Motor neuron (in vitro differentiated cells): ENCODE measurements at places on chromosomes 7 and 10. TPM values are rescaled to one million over a fixed set of nuclear protein-coding genes. Genes with fewer than 3 reads are reported as not detected.

GRCh38 chr10:121104476-121105111 is 253.4 kb downstream of the WDR11 start:
- no peak for ATAC-seq

ATOH7 gene
- total RNA-seq, result 0.14 and 0.30 TPM in 2 replicates

- ATAC-seq, result no peak
Measured at GRCh38 chr10:132788831-132789219, 2.9 kb upstream of the NKX6-2 start.

ZNF467 gene
- 4.6 and 5.2 TPM in 2 replicates for total RNA-seq

- ATAC-seq, result no peak
Measured at GRCh38 chr10:119003572-119004289, 25.8 kb upstream of the NANOS1 start.

ADRB1 gene
- 0.10 TPM in 1 of 2 replicates, not detected in the other for total RNA-seq

DNA sequence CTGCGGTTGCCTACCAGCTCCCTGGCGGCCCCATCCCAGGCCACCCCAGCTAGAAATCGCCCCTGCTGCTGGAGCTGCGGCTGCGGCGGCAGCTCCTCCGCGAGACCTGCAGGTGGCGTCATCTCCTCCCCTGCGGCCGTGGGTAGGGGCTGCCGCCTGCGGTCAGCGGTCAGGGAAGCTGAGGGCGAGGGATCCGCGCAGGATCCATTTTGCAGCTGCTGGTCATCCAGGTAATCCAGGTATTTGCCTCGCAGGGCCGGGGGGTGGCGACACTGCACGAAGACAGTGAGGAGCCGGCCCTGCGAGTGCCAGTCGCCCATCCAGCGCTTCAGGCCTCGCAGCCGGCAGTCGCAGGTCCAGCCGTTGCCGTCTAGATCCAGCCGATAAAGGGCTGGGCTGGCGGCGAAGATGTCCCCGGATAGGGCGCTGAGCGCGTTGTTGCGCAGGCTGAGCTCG is 1.5 kb downstream of the TRIL start:
- peak; percentile 61 for ATAC-seq

PNLIPRP3 gene
- total RNA-seq, result not detected in 2 replicates

DNA sequence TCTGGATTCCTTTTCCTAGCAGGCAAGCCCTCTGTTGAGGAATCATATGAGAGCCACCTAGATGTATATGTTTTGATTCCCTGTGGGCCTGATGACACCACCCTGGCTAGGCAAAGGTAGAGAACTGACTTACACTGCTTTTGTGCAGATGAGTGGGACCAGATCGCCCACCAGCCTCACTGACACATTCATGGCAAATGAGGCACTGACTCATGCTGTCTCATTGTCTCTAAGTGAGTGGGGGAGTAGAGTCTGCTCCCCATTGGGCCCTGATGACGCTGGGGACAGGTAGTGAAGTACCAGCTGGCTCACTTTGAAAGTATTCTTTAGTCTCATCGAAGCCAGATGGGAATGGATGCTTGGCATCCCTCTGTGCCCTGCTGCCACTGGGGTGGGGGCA is 326.3 kb downstream of the ABCA13 start:
- no peak for ATAC-seq

DNA sequence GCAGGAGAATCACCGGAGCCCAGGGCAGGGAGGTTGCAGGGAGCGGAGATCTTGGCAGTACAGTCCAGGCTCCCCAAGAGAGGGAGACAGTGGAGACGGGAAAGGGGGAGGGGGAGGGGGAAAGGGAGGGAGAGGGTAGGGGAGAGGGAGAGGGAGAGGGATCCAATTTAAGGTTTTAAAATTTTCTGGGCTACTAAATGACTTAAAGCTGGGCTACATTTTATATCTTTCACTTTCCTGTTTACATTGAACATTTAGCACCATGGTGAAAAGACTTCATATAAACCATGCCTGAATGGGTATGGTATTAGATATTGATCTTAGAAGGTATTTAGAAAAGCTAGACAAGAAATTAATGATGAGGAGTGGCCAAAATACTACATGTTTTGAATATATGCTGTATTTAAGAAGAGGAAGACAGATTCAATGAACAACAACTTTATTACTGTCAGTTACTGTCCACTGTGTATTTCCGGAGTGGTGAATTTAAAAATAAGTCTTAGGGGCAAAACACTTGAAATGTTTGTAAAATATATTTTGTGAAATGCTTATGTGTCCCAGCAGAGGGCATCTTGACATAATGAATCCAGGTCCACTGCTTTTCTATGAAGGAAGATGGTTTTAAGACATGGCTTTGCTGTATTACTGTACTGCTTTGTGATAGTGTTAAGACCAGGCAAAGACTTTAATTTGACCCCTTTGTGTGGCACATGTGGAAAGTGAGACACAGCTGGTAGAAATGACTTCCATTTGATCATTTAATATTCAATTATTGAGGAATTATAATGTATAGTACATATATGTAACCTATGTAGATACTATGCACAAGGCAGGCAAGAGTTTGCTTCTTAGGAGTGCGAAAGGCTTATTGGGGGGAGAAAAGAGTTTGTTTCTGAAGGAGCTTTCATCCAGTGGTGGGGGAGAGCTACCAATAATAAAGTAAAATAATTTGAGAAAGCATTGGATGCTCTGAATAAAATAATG is 52.8 kb downstream of the NRF1 start:
- ATAC-seq, result peak; percentile 66

PPP1R3C gene
- total RNA-seq, result 6.6 and 8.2 TPM in 2 replicates

DNA sequence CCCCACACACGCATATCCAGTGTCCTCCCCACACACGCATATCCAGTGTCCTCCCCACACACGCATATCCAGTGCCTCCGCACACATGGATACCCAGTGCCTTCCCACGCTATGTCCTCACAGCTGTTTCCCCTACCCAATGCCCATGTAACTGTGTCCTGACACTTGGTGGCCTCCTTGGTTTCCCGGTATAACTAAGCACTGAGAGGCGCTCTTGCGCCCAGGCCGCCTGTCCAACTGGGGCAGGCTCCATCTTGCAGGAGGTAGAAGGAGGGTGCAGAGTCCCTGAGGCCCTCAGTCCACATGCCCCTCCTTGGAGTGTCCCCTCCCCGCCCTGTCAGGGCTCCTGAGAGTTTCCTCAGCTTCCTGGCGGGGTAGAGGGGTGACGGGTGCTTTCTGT is 535.6 kb downstream of the DNAJB6 start:
- ATAC-seq, result no peak

GRCh38 chr10:91208642-91209041 is 11.8 kb upstream of the PCGF5 start:
- ATAC-seq, result no peak

DNA sequence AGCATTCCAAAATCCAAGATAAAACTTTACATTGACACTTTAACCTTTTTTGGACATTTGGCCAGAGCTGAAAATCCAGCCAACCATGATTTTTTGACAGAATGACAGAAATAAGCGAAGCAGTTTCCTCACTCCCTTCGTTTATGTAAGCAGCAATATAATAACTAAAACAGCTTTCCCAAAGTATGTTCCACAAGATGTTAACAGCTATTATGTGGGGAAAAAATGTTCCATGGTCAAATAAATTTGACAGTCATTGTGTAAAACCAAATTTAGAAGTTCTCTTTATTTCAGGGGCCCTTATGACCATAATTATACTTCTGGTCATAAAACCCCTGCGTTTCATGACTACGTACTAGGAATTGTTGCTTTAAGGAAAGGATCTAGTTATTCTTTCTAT is 416.5 kb downstream of the MAGI2 start:
- no peak for ATAC-seq

GRCh38 chr7:140684066-140684950 is 11.6 kb downstream of the ADCK2 start:
- ATAC-seq, result no peak

DNA sequence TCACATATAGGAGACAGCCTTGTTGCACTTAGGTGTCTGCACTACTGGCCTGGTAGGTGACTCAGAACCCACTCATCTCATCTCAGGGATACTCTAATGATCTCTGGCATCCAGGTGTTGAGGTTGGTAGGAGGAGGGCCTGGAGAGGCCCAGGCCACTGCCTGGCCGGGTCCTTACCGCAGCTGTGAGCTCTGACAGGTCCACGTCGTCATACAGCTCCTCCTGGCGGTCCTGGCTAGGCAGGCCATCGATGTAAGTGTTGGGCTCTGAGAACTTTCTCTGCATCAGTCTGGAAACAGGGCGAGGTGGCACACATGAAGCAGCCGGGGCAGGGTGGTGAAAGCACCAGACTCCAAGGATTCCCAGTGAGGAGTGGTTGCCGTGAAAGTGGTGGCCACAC is 62.1 kb downstream of the VWA2 start:
- ATAC-seq, result no peak

HACD1 gene
- 6.8 and 11.3 TPM in 2 replicates for total RNA-seq

GRCh38 chr10:71911296-71911953 is 52.8 kb upstream of the CHST3 start:
- peak; percentile 85 for ATAC-seq

GRCh38 chr7:23938215-23938614 is 228.2 kb downstream of the STK31 start:
- no peak for ATAC-seq

PSMC2 gene
- 259 and 283 TPM in 2 replicates for total RNA-seq

MET gene
- 8.5 and 9.5 TPM in 2 replicates for total RNA-seq

C10orf53 gene
- total RNA-seq, result 0.15 TPM in 1 of 2 replicates, not detected in the other

FAM25C gene
- not detected in 2 replicates for total RNA-seq

DNA sequence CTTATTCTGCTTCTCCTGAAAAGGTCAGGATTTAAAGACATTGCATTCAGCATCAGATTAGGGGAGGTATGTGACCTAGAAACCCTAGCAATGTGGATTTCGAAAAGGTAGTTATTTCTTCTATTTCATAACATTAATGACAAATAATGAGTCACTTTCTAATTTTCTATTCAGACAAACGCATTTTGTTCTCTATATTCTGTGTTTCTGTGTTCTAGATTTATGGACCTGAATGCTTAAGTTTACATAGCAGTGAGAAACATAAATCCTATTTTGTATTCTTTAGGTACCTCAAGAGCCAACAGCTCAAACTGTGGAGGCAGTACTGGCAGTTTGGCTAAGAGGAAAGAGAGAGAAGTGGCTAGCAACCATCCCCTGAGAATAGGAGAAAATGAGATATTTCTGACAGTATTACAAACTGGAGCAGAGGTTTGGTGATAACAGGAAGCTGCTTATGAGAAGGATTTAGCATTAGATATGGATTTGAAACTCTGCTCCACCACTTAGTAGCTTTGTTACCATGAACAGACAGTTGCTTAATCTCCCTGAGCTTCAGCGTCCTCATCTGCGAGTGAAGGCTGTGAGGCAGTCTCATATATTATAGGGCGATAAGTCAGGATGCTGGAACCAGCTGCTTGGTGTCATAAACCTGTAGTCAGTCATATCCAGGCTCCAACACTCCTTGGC is 28.2 kb downstream of the CDK14 start:
- no peak for ATAC-seq

GRCh38 chr10:10892290-10892875 is 125.3 kb upstream of the CELF2 start:
- ATAC-seq, result no peak

EN2 gene
- 0.11 and 0.19 TPM in 2 replicates for total RNA-seq

- no peak for ATAC-seq
Measured at GRCh38 chr7:126065766-126066165, 1136.1 kb upstream of the POT1 start.

SPDYE18 gene
- total RNA-seq, result 0.52 and 0.87 TPM in 2 replicates

DNA sequence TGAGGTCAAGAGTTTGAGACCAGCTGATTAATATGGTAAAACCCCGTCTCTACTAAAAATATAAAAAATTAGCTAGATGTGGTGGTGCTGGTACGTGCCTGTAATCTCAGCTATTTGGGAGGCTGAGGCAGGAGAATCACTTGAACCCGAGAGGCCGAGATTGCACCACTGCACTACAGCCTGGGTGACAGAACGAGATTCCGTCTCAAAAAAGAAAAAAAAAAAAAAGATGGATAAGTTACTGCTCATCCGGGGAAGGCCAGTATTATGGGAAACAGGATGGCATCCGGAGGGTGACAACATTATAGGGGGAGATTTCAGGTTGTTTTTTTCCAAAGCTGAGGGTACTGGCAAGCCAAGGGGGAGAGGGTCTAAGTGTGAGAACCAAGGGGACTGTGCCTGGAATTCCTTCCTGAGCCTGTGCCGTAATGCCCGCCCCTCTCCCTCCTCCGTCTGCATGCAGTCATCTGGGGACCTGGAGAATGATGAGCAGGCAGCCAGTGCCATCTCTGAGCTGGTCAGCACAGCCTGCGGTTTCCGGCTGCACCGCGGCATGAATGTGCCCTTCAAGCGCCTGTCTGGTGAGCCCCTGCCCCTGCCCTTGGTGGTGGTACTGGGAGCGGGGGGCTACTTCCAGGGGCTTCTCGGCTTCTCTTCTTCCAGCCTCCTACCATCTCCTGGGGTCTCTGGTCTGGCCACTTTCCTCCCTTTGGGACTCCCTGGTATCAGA is 4.4 kb downstream of the LAMTOR4 start:
- ATAC-seq, result no peak

DNA sequence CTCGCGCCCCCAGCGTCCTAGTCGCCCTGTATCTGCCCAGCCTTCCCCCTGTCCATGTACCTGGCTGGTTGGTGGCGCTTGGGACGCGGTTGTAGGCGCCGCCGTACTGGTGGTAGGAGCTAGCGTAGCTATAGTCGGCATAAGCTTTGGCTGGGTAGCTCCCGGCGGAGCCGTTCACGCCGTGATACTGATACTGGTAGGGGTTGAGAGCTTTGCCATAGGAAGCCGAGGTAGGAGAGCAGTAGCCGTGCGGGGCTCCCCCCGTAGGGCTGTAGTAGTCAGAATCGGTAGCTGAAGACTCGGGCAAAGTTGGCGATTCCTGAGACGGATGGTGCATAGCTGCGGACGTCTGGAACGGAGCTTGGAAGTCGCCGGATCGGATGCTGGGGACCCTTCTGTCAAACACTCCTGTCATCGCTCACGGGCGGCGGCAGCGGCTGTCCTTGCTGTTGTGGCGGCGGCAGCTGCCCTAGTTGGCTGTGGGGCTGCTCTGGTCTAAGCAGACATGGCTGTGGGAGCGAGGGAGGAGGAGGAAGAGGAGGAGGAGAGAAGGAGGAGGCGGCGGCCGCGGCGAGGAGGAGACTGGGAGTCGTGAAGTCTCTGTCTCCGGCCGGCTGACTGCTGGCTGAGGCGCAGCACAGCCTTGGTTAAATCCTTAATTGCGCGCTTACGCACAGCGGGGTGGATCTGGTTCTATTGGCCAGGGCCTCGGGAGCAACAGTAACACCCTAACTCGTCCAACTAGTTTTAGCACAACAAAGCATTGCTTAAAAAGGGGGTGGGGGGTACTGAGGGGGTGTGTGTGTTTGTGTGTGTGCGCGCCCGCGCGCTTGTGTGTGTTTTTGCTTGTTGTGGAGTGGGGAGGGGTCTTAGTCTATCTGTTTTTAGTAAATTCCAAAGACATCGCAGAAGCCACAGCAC is at the start of gene DLX5:
TSS of gene DLX5 (minus strand) at position 623 of the 921 bp plus-strand sequence. CDS start at position 415, 208 bp downstream.
- peak; percentile 64 for ATAC-seq

- ATAC-seq, result no peak
Measured at GRCh38 chr7:77887567-77887966, 89.0 kb downstream of the PHTF2 start.
